Activated CD4-positive, alpha-beta memory T cell treated with anti-CD3 and anti-CD28 coated beads, Interleukin-2, amount 10 ng/mL, durations not matched to agents 7 days and 5 days (primary cell): ENCODE measurements at places on chromosomes 7 and 10. TPM values are rescaled to one million over a fixed set of nuclear protein-coding genes. Genes with fewer than 3 reads are reported as not detected.

NEBL gene
- not detected for total RNA-seq

FAM25G gene
- total RNA-seq: not detected

NUDT13 gene
- total RNA-seq: 1.6 TPM

TMEM176B gene
- total RNA-seq: not detected

ZNF12 gene
- 23.9 TPM for total RNA-seq

NEUROG3 gene
- not detected for total RNA-seq

LLCFC1 gene
- not detected for total RNA-seq

ZNF783 gene
- 15.8 TPM for total RNA-seq

CAMK2B gene
- total RNA-seq: 0.10 TPM
